ENCODE measurements at places on chromosomes 5 and 9. TPM values are rescaled to one million over a fixed set of nuclear protein-coding genes. Genes with fewer than 3 reads are reported as not detected.

- H3K27me3 ChIP-seq = no peaks in the 10 kb centered on the region
- peak; percentile 48 for DNase-seq
- H3K4me3 ChIP-seq = no peak overlapping the region
- H3K36me3 ChIP-seq = no peaks in the 10 kb centered on the region
Observed at GRCh38 chr5:117302949-117303348, 728.3 kb upstream of the SEMA6A start.

DNA sequence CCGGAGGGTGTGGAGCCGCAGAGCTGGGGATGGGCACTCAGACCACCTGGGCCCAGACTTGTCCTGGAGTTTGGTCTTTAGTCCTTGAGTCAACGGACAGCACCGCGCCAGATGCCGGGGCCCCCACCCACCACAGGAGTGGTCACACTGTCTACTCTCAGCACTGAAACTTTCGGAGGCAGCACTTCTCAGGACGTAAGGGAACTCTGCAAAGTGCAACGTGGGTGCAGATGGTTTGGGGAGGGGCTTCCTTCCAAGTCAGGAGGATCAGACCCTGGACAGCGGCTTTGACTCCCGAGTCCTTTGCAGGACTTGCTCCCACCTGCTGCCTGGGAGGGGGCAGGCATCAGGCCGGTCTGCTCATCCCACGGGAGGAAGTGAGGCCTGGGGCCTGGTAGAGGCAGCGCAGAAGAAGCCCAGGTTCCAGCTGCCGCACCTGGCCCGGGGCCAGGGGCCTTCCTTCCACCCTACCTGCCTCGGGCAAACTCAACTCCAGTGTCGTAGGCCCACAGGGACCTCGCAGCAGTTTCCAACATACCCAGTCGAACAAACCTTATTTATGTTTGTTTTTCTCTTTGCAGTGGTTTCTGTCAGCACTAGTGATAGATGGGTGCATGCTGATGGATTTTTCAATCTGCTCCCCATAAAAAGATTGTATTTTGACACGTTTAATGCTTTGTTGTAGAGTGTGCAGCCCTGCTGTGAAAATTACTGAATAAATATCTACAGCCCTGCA lies 149.8 kb upstream of the PPP1R26 start:
- no peaks in the 10 kb centered on the region for H3K27me3 ChIP-seq
- H3K36me3 ChIP-seq = no peaks in the 10 kb centered on the region
- H3K27ac ChIP-seq = no peak overlapping the region

DNA sequence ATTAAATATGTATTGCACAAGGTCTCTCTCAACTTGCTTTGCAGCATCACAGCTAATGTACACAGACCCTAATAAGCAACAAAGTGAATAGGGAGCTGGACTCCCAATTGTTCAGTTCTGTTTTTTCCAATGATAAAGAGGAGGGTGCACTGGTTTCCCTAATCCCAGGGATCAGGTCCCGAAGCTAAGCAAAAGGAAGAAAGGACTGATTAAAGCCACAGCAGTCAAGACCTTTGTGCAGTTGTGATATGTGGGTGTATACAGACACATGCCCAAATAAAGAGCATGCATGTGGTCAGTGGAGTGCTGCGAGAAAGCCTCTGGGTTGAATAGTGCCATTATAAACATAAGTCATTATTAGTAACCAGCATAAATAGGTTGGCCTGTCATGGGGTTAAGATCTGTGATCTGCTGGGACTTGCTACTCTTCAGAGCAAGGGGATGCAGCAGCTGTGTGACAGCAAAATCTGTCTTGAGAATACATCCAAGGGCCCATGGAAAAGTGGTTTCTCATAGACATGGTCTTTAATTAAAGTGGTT lies 1863.1 kb upstream of the WWC1 start:
- H3K27ac ChIP-seq = no peak overlapping the region
- no peaks in the 10 kb centered on the region for H3K27me3 ChIP-seq
- H3K4me3 ChIP-seq = no peak overlapping the region
- H3K4me1 ChIP-seq = no peaks in the 10 kb centered on the region
- no peak for DNase-seq

- no peak within 1 kb of the TSS for H3K4me3 ChIP-seq
- peaks cover 4% of the 10 kb centered on the region for H3K27me3 ChIP-seq
- H3K27ac ChIP-seq = no peak within 1 kb of the TSS
- no peaks in the 10 kb centered on the region for H3K36me3 ChIP-seq
- H3K4me1 ChIP-seq = no peaks in the 10 kb centered on the region
- DNase-seq = no peak
Observed at GRCh38 chr5:138138949-138139780, at the start of gene NME5. Gene NME5, minus strand, starts transcription at chr5:138139428. Its CDS starts 648 bp downstream, at chr5:138138780.

DNA sequence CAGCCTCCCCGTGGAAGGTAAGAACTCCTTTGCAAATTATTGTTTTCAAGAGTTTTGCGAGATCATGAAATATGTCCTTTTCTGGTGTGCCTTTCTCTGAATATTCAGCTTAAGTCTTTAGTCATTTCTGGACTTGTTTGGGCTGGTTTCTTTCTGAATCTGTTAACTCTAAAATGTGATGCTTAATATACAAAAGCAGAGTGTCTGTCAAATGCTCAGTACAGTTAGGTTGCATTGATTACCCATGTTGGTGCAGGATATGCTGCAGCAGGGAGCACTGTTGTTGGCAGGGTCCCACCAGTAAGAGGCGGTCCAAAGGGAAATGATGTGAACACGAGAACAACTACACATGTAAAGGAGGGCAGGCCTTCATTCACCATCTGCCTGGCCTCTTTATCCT lies 47.7 kb downstream of the SPTAN1 start:
- DNase-seq = no peak
- no peaks in the 10 kb centered on the region for H3K4me1 ChIP-seq
- peaks cover 80% of the 10 kb centered on the region for H3K36me3 ChIP-seq
- H3K4me3 ChIP-seq = no peak overlapping the region
- no peaks in the 10 kb centered on the region for H3K27me3 ChIP-seq

DNA sequence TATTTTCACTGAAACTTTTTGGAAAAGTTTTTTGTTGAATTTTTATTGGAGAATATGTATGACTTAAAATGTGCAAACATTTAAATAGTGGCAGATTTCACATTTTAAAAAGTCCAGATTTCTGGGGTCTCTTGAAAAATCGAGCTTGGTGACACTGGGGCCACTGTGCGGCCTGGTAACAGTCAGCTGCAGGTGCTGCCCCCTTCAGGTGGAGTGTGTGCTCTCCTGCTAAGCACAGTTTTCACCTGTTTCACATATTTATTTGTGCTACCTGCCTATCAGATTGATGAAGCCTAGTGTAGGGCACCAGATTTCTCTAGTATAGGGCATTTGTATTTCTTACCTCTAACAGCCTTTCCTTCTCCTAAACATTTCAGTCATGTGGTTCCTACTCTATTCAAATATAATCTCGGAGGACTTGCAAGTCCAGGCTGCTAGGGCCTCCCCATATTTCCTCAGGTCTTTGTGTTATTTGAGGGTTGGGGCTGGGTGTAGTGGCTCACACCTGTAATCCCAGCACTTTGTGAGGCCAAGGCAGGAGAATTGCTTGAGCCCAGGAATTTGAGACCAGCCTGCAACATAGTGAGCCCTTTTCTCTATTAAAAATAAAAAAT lies 95.8 kb upstream of the KLF9 start:
- no peak overlapping the region for H3K4me3 ChIP-seq
- no peaks in the 10 kb centered on the region for H3K36me3 ChIP-seq
- H3K27me3 ChIP-seq = no peaks in the 10 kb centered on the region
- H3K4me1 ChIP-seq = peaks cover 10% of the 10 kb centered on the region
- H3K27ac ChIP-seq = no peak overlapping the region
- DNase-seq = peak; percentile 42

GRCh38 chr9:126833710-126834345 lies 26.6 kb upstream of the ZBTB34 start:
- H3K4me3 ChIP-seq = no peak overlapping the region
- no peaks in the 10 kb centered on the region for H3K27me3 ChIP-seq
- no peak for DNase-seq
- peaks cover 51% of the 10 kb centered on the region for H3K36me3 ChIP-seq
- H3K4me1 ChIP-seq = no peaks in the 10 kb centered on the region

- H3K27ac ChIP-seq = no peak overlapping the region
- no peak overlapping the region for H3K4me3 ChIP-seq
- no peaks in the 10 kb centered on the region for H3K4me1 ChIP-seq
- DNase-seq = peak; percentile 27
- H3K36me3 ChIP-seq = no peaks in the 10 kb centered on the region
Observed at GRCh38 chr9:126205265-126205664, 121.4 kb upstream of the MVB12B start.

GRCh38 chr5:10303699-10304170 lies 4.0 kb downstream of the CMBL start:
- H3K27me3 ChIP-seq = no peaks in the 10 kb centered on the region
- H3K4me3 ChIP-seq = no peak overlapping the region
- no peaks in the 10 kb centered on the region for H3K36me3 ChIP-seq
- DNase-seq = no peak

DNA sequence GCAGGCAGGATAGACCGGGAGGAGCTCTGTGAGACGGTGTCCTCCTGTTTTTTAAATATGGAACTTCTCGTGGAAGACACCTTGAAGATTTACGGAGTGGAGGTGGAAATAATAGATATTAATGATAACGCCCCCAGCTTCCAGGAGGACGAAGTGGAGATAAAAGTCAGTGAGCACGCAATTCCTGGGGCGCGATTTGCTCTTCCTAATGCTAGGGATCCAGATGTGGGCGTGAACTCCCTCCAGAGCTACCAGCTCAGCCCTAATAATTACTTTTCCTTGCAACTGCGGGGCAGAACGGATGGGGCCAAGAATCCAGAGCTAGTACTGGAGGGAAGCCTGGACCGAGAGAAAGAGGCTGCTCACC lies 621 bp downstream of the PCDHGA11 start:
- no peak overlapping the region for H3K27ac ChIP-seq
- H3K36me3 ChIP-seq = peaks cover 18% of the 10 kb centered on the region
- H3K27me3 ChIP-seq = no peaks in the 10 kb centered on the region
- no peak overlapping the region for H3K4me3 ChIP-seq
- no peaks in the 10 kb centered on the region for H3K4me1 ChIP-seq

GRCh38 chr5:173729079-173729765 lies 112.8 kb upstream of the BOD1 start:
- DNase-seq = no peak
- no peak overlapping the region for H3K4me3 ChIP-seq
- H3K27me3 ChIP-seq = no peaks in the 10 kb centered on the region
- peaks cover 6% of the 10 kb centered on the region for H3K4me1 ChIP-seq
- H3K36me3 ChIP-seq = no peaks in the 10 kb centered on the region

DNA sequence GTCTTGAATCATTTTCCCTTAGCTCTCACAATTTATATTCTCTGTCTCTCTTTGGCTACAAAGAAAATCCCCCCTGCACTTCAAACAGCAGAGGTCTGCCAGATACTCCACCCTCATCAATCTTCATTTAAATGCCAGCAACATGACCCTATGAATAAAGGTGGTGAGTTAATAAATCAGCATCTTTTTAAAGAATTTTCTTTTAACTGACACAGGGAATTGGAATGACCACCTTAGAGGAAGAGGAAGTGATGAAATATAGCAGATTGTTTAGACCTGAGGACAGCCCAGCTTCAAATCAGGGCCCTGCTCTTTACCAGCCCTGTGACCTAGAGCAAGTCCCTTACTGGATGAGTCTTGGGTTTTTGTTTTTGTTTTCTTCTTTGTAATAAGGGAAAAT lies 223.1 kb upstream of the PAPPA start:
- H3K27me3 ChIP-seq = no peaks in the 10 kb centered on the region
- no peak overlapping the region for H3K27ac ChIP-seq
- H3K4me1 ChIP-seq = 0 out of 2 replicates have a peak, but pooled peaks cover 4% of the 10 kb centered on the region
- no peak for DNase-seq

DNA sequence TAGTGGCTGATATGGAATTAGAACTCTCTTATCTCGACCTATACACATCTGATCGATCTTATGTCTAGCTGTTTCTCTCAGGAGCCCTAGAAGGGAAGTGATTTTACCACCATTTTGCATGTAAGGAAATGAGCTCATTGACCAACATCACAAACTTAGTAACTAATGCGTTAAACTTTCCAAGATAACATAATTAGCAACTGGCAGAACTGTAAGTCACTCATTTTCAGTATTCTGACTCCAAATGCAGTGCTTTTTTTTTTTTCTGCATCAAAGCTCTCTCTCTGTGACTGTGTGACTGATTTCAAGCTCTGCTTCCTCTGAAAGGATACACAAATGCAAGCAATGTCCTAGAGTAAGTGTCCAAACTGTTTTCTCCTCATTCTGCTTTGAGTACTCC lies 68.1 kb upstream of the FBXL7 start:
- no peak overlapping the region for H3K4me3 ChIP-seq
- no peak overlapping the region for H3K27ac ChIP-seq
- H3K27me3 ChIP-seq = no peaks in the 10 kb centered on the region
- H3K4me1 ChIP-seq = no peaks in the 10 kb centered on the region

DNA sequence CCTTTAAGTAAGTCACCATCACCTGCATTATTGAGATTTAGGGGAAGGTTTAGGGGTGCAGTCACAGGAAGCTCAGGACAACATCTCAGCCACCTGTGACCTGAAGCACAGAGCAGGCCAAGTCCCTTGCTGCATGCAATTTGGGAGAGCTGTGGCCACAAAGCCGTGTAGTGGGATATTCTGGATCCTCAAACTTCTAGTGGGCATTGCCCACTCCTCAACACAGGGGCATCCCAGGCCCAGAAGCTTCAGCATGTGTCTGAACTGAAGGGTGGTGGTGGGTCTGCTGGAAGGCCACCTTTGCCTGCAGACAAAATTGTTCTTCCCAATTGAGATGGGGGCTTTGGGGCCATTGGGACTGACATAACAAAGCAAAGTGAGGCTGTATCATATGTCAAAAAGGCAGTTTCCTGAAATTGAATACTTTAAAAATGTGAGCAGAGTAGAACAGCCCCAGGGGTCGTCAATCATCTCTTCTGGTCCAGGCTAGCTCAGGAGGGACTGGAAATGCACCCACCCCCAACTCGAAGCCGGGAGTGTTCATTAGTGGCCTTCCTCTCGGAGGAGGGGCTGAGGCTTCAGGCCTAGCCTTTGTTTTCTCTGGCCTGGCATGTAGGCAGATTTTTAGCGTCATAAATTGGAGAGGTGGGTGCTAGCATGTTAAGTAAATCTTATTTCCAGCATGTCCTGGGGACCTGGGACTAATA lies 2.8 kb upstream of the GADD45G start:
- DNase-seq = no peak
- H3K4me1 ChIP-seq = peaks cover 13% of the 10 kb centered on the region
- H3K27me3 ChIP-seq = no peaks in the 10 kb centered on the region
- H3K4me3 ChIP-seq = no peak overlapping the region
- H3K27ac ChIP-seq = no peak overlapping the region
- peaks cover 14% of the 10 kb centered on the region for H3K36me3 ChIP-seq

DNA sequence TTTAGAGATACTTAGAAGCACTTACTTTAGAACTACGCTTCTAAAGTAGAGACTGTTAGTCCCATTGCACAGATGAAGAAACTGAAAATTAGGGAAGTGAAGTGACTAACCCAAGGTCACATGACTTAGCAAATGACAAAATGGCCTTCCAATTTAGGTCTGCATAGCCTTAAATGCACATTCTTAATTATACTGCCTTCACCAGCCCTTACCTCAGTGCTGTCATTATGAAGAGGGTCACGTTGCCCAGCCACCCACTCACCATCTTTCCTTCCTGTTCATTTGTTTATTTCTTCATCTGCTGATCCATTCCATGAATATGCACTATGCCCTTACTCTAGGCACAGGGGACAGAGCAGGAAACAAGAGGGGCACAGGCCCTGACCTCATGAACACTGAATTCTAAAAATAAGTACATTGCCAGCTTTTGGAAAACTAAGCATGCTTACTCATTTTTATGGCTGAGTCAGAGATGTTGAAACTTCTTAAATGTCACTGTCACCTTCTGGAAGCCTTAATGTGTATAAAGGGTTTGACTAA lies 8.6 kb downstream of the HAVCR2 start:
- DNase-seq = no peak
- no peak overlapping the region for H3K4me3 ChIP-seq
- no peak overlapping the region for H3K27ac ChIP-seq
- H3K36me3 ChIP-seq = no peaks in the 10 kb centered on the region
- no peaks in the 10 kb centered on the region for H3K4me1 ChIP-seq

Gene GABRP
- not detected for total RNA-seq

Gene ZNF354C
- 15.8 TPM for total RNA-seq

Gene LHX3
- not detected for total RNA-seq

Gene FGF1
- not detected for total RNA-seq

Gene PLAC8L1
- 0.33 TPM for total RNA-seq

All from SJCRH30 (cell line).